ENCODE measurements at places on chromosomes 13 and 19.

DNA sequence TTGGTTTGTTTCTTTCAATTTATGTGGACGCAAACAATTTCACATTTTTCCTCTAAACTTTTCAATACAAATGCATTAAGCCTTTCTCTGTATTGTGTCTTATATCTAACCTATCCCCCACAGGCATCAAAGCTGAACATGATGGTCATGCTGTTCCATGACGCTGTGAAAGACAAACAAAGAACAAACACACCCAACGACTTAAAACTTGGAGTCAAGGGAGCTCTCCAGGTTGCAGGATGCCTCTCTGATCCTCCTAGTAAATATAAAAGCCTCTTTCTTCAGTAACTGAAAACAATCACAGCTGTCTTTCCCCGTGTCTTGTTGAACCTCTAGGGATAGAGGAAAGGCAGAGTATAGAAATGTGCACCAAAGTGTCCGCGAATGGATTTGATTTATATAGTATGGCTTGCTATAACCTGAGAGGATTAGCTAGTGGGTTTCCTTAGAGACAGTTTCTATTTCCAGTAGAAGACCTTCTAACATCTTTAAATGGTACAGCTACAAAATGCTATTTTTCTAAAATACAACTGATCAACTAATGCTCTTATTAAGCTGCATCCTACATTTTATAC is 43.1 kb downstream of the PCDH9 start:
- DNase-seq, result no peak

- no peak for DNase-seq
These were observed 12.7 kb downstream of the DOT1L start for GRCh38 chr19:2176337-2176994.

- DNase-seq, result no peak
These were observed 10.7 kb downstream of the GPR12 start for GRCh38 chr13:26749905-26750304.

GRCh38 chr19:51599084-51599483 is 28.0 kb downstream of the ZNF175 start:
- DNase-seq, result no peak

DNA sequence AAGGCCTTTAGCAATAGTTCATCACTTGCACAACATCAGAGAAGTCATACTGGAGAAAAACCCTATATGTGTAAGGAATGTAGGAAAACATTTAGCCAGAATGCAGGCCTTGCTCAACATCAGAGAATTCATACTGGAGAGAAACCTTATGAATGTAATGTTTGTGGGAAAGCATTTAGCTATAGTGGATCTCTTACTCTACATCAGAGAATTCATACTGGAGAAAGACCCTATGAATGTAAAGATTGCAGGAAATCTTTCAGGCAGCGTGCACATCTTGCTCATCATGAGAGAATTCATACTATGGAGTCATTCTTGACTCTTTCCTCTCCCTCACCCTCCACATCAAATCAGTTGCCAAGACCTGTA is 19.8 kb downstream of the ZNF583 start:
- DNase-seq, result no peak

GRCh38 chr13:30731361-30732045 is 3.8 kb upstream of the ALOX5AP start:
- no peak for DNase-seq

GRCh38 chr13:43545317-43545874 is 241.4 kb downstream of the ENOX1 start:
- no peak for DNase-seq

GRCh38 chr19:3003046-3003445 is 25.7 kb downstream of the TLE6 start:
- DNase-seq, result no peak

DNA sequence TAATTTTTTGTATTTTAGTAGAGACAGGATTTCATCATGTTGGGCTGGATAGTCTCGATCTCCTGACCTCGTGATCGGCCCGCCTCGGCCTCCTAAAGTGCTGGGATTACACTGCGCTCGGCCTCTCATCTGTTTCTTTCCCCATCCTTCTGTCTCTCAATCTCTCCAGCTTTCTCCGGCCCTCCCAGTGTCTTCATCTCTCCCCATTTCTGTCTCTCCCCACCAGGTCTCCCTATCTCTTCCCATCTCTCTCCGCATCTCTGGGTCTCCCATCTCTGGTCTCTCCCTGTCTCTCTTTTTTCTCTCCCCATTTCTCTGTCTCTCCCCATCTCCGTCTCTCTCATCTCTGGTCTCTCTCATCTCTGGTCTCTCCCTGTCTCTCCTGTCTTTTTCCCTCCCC is 12.2 kb upstream of the NFIX start:
- no peak for DNase-seq

GRCh38 chr19:57406516-57407123 is 4.3 kb upstream of the ZNF17 start:
- DNase-seq, result peak; percentile 45

DNA sequence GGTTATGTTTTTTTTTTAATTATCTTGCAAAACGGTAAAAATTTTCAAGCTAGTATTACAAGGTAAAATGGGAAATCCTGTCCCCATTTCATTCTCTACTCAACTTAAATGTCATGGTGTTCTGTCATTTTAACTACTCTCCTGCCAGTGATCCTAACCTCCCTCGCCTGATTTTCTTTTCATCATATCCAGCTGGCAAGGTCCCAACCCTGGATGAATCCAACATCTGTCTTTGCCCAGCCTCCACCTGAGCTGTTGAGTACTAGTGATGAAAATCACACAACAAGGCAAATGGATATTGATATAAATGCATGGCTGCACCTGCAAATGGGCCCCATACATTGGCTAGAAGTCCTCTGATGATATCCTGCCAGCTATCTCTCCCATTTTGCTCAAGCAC is 6.9 kb upstream of the CDK8 start:
- no peak for DNase-seq

DNA sequence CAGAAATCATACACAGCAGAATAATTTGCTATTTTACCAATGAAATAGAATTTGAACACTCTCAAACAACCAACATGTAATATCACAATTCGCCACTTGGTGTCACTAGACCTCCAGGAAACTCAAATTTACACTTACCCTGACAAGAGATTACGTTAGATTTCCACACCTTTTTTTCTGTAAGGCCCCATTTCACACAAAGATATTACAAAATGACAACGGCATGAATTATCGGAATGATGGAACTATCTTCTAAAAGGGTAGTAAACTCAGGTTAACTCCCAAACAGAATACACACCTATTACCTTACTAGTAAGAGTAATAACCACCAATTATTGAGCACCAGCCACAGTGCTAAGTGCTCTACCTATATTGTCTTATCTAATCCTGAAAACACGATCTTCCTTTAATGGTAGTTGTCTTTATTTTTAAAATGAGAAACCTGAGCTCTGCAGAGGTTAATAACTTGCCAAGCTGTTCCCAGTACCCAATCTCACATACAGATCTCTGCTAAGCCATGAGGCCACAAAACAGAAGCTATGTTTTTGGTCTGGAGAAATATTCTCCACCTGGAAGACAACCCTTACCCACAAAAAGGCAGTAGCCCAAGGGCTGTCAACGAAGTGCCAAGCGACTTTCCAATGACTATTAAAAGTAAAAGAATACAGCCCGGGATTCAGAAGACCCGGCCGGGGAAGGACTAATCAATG is 152.4 kb downstream of the DCLK1 start:
- DNase-seq, result no peak

GRCh38 chr19:1015782-1016646 is 4.9 kb downstream of the TMEM259 start:
- no peak for DNase-seq

DNA sequence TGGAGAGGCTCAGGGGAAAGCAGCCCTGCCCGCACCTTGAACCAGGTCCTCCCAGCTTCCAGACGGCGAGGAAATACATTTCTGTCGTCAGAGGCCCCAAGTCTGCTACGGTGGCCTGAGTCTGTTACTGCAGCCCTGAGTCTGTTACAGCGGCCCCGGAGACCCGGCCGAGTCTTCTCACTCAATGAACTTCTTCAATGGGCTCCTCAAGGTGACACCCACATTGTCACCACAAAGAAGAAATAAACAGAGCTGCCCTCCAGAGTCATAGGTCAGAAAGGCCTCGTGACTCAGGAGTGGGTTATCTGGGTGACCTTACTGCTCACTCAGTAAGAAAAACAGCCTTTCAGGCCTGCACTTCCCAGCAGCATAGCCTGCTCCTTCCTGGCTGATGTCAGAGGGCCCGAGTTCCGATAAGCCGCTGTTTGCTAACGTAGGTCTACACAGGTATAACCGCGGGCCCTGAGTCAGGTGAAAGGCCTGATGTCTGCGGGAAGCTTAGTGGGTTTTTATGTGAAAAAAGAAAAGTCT is 66.9 kb upstream of the TM9SF2 start:
- DNase-seq, result peak; percentile 59

- no peak for DNase-seq
These were observed 202.3 kb downstream of the ABCC4 start for GRCh38 chr13:95098916-95099315.

DNA sequence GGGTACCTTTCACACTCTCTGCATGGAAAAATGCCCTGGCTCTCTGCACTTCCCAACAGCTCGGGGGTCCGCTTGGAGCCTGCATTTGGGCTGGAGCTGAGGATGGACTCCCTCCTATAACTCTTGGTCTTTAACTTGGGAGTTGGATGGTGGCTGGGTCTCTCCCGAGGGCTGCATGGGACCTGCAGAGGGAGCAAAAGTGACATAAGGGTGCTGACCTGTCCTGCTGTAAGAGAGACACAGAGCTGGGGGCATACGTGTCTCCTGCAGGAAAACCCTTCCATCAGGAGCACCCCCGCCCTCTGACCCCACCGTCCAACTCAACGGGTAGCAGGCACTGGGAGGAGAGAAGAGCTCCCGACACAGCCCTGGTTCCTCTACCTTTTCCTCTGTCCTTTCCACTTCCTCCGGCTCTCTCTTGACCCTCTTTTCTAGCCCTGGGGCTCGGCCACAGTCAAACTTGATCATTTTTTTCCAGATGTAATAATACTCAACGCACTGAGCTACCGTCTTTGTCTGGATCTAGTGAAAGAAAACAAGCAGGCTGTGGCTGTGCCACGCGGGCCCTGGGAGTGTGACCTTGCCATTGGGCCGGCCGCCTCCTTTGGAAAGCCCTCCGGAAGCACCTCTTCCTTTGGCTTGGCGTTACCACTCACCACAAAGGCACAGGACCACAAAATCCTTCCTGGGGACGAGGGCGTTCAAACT is 6.8 kb upstream of the NAPA start:
- DNase-seq, result no peak

- no peak for DNase-seq
These were observed 3.3 kb upstream of the CDX2 start for GRCh38 chr13:27972478-27972820.

DNA sequence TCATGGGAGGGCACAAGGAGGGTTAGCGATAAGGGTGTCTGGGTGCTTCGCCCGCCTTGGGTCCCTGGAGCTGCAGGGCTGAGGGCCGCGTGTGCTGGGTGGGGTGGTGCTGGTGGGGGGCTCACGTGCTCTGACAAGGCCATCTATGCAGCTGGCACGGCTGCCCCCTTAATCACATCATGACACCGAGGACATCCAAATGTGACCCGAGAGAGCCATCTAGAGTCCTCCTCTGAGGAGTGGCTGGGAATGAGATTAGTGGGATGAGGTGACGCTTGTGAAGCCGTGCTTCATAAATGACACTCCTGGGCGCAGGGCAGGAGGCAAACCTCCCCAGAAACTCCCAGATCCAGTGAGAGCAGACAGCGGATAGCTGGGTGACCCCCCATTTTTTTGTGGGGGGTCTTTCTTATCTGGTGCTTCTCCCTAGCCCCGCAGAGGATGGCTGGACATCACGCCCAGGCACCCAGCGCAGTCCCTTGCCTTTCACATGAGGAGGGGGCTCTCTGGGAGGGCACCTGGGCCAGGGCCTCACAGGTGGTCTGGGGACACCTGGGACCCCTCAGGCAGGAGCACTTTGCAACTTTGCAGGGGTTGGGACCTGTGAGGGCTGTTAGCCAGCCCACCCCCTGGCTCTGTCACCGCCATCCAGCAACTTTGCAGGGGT is 6.6 kb downstream of the FZR1 start:
- DNase-seq, result no peak

- DNase-seq, result no peak
These were observed 1.5 kb upstream of the TFDP1 start for GRCh38 chr13:113582841-113583631.

DNA sequence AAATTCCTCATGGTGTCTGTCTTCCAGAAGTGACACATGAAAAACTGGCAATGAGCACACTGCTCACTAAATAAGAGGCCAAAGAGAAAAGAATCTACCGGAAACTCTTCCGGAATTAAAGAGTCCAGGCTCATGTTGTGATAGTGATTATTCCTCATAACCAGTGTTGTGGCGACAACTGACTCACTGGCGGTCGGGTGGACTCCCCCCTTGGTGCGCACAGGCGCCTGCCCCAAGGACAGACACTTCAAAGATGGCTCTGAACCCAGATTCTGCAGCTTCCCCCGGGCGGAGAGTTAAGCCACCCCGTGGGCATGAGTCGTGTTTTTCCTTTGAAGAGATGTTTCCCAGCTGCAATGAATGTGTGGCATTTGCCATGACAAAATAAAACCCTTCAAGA is 10.3 kb downstream of the IL17D start:
- no peak for DNase-seq

DNA sequence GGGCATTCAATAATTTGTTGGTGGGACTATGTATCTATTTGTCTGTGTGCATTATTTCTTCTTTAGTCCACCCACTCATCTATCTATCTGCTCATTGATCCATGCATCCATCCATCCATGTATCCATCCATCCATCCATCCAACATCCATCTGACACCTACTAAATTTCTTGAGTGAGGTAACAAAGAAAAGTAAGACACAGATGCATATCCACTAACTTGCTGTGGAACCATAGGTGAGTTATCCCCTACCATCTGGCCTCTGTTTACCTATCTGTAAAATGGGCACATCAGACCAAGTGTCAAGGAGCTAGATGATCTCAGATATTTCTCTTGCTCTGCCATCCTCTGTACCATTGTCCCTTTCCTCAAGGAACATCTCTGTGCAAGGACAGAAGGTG is 54.7 kb downstream of the ZNF536 start:
- DNase-seq, result no peak

DNA sequence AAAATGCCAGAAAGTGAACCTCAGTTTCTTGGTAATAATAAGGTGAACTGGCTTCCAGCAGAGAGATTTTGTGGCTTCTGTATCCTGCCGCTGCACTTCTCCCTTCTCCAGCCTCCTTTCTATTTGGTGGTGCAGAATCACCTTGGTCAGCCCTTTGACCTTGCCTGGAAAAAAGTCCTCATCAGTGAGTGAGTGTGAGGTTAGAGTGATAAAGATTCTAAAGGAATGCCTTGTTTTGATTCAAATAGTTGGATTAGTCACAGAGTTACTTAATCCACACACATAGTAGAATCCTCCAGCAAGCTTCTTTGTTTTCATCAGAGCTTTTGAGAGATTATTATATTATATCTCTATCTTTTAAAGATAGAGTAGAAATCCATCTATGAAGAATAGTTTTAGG is 140.9 kb downstream of the KCNRG start:
- DNase-seq, result no peak

DNA sequence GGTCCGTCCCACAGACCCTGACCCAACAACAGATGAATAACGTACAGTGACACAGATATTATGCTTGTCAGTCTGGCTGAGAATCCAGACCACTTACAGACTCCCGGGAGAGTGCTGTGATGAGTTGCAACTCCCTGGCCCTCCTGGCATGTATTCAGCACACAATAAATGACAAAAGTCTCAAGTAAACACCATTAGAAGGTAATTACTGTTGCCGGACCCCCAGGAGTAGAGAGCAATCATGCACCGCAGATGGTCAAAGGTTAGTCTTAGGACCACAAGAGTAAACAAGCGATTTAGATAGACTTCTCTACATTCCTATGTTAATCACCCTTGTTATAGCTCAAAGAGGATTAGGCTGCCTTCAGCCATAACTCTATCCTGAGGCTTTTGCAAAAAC is 726.4 kb upstream of the GPC6 start:
- no peak for DNase-seq
